MM.1S (cell line): ENCODE measurements at places on chromosomes 16 and 17.

GRCh38 chr17:64651889-64652288, 10.2 kb downstream of the SMURF2 start:
- no peak for DNase-seq

GRCh38 chr17:82407255-82407654, 10.9 kb upstream of the HEXD start:
- no peak for DNase-seq

- DNase-seq = no peak
Measured at GRCh38 chr17:29885031-29885640, 44.9 kb downstream of the SSH2 start.

GRCh38 chr16:9847146-9847545, 335.1 kb downstream of the GRIN2A start:
- DNase-seq = no peak

GRCh38 chr17:41810659-41811548, 845 bp downstream of the P3H4 start:
- no peak for DNase-seq

DNA sequence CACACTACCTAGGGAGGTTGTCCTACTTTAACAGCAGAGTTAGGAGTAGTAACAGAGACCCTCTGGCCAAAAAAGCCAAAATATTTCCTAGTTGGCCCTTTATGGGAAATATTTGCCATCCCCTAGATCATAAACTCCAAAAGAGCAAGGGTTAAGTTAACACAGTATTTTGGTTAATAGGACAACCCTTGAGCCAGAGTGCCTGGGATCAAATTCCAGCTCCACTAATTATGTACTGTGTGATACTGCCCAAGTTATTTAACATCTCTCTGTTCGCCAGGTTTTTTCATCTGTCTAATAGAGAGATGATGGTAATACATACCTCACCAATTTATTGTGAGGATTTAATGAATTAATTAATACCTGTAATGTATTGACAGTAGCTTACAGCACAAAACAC, 767.4 kb downstream of the KCNJ2 start:
- no peak for DNase-seq

GRCh38 chr17:81231766-81232581, 6.9 kb downstream of the TEPSIN start:
- no peak for DNase-seq

GRCh38 chr16:726438-727290, at the start of the genes CCDC78 and HAGHL:
CCDC78 (minus strand) TSS chr16:726443; CDS start chr16:726367, 76 bp downstream.
HAGHL (plus strand) TSS chr16:727106; CDS start chr16:727510, 404 bp downstream.
- DNase-seq = peak; percentile 74

DNA sequence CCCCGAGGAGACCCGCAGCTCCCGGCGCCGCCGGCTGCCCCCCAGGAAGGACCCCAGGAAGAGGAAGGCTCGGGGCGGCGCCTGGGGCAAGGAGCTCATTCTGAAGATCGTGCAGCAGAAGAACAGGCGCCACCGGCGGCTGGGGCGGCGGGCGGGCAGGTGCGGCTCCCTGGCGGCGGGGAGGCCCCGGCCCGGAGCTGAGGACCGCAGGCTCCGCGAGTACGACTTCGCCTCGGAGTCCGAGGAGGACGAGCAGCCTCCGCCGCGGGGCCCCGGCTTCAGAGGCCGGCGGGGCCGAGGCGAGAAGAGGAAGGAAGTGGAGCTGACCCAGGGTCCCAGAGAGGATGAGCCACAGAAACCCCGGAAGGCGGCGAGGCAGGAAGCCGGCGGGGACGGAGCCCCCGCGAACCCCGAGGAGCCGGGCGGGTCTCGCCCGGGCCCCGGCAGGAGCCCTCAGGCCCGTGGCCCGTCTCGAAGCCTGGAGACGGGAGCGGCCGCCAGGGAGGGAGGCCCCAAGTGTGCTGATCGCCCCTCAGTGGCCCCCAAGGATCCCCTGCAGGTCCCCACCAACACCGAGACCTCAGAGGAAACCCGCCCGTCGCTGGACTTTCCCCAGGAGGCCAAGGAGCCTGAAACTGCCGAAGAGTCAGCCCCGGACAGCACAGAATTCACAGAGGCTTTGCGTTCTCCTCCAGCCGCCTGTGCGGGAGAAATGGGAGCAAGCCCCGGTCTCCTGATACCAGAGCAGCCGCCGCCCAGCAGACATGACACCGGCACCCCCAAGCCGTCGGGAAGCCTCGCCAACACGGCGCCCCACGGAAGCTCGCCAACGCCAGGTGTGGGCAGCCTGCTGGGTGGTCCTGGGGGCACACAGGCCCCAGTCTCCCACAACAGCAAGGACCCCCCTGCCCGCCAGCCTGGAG, 22.3 kb upstream of the ZFPM1 start:
- DNase-seq = no peak

DNA sequence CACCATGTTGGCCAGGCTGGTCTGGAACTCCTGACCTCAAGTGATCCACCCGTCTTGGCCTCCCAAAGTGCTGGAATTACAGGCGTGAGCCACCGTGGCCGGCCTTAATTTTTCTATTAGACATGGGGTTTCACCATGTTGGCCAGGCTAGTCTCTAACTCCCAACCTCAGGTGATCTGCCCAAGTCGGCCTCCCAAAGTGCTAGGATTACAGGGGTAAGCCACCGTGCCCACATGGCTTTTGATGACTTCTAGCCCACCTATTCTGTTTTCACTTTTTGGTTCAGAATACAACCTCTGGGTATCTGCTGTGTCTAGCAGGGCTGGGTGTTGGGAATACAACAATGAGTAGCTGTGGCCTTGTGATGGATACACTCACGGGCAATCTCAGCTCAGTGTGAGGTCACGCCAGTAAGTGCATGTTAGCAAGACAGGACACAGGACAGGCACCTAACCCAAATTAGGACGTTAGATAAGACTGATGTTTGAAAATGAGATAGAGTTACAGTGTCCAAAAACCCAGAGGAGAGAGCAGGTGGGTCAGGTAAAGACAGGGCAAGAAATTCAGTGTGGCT, 14.1 kb upstream of the YWHAE start:
- DNase-seq = no peak

DNA sequence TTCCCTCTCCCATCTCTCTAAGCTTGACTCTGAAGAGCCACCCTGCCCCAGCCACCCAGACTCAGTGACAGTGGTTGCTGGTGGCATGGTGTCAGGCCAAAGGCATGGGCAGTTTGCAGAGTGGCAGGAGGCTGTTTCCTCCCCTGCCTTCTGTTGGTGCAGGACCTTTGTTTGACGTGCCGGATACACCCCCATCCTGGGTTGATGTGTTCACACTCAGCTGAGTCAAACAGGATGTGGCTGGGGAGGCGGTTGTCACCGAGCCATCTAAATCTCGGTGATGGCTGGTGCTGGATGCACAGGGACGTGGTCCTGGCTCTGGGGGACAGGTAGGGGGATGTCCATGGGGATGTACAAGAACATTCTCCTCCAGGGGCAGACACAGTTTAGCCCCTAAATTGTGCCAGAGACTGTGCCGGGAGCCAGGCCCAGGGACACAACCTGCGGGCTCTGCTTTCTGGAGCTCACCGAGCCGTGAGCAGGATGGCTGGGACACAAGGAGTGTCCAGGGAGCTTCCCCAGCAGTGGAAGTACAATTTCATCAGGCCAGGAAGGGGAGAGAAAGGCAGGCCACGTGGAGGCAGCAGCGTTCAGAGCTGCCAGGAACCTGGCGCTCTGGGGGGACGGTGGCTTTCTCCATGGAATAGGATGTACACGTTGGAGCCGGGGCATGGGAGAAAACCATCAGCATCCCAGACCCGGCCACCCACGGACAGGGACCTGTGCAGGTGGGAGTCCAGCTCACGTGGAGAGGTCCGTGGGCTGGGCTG, 264.2 kb downstream of the SEC14L1 start:
- DNase-seq = no peak

- DNase-seq = no peak
Measured at GRCh38 chr17:48547808-48548522, 3.1 kb upstream of the HOXB2 start.

DNA sequence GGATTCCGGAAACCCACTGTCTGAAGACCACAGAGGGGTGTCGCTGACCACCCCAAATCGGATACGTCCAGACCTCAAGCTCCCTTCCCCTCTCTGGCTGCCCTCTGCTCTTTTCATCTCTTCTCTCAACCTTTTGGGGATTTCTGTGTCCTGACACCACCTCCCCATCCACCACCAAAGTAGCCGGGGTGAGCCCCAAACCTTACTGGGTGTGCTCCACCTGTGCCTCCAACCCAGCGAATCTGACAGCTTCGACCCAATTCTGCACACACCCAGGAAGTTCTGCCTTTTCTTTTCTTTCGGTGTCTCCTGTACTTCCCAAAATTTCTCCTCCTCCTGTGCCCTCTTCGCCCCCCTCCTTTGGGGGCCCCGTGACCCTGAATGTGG, 534 bp downstream of the KCTD11 start:
- peak; percentile 27 for DNase-seq

DNA sequence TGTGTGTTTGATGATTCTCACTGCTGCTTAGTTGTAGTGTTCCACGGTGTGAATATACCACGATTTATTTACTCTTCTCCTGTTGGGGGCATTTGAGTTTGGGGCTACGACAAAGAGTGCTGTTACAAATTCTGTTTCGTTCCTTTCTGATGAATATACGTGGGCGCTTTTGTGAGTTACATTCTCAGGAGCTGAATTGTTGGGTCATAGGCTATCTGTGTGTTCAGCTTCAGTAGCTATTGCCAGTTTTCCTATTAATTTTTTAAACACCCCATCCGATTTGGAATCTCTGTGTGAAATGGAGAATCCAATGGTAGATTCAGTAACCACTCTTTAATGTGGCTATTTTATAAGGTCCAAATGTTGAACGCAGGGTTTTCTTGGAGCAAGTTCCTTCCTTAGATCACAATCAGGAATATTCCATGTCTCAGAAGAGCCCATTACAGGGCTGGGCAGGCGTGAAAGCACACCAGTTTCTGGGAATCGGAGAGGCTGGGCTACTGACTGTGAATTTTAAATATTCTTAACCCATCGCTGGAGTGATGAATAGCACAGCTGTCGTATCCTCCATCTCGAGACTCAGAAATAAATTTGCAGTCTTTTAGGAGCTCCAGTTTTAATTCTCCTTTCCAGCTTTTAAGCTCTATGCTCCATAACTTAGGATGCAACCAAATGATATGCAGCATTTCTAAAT, 115.9 kb downstream of the PITPNC1 start:
- DNase-seq = no peak

GRCh38 chr17:1134634-1135324, 45.0 kb downstream of the ABR start:
- DNase-seq = no peak
